ENCODE measurements at places on chromosomes 2 and 18. TPM values are rescaled to one million over a fixed set of nuclear protein-coding genes. Genes with fewer than 3 reads are reported as not detected.

CDKL4 gene
- total RNA-seq, result 0.86 TPM

SS18 gene
- 92.8 TPM for total RNA-seq

IL36B gene
- not detected for total RNA-seq

FAM98A gene
- total RNA-seq, result 70.7 TPM

Measured in thoracic aorta endothelial cell (primary cell).